ENCODE measurements at places on chromosomes 7 and 10.

DNA sequence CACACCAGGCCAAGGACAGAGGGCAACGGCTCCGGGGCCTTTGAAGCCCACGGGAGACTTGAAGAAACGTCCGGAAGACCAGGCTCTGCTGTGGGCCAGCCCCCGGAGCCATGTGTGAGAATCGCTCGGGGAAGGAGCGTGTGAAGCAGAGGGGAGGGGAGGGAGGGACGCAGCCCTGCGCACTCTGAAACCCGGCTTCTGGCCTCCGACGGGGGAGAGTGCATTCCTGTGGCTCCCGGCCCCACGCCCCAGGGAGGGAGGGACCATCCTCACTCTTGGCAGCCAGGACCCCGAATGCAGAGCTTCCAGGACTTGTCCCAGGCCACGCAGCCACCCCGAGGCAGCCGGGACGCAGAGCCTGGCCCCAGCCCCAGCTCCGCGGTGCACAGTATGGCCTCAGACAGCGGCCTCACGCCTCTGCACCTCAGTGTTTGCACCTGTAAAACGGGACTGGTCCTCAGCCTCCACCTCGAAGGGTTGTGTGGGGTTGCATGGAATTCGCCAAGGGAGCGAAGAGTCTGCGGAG lies 67.4 kb downstream of the PDGFA start:
- no peak for DNase-seq

DNA sequence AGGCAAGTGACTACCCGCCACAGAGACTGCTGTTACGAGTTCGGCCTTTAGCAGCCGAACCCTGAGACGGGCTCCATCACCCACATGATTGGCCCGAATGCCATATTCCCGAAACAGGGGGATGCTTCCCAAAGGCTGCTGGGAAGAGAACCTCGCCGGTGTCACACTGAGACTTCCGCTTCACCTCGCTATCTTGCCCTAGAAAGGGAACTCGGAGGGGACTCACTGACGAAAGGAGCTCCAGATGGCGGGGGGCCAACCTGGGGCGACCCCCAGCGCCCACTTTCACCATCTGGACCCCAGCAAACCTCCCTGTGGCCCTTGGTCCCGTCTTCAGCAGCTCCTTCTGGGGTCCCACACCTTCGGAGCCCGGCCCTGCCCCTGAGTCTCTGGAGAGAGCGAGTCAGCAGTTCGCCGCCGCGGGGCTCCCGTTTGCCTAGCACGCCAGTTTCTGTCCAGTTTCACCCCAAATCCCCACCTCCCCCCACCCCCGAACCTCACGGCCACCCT lies 529 bp downstream of the HPS1 start:
- DNase-seq: peak; percentile 53

- DNase-seq: no peak
These were observed 188.2 kb upstream of the MKLN1 start for GRCh38 chr7:131139462-131139861.

DNA sequence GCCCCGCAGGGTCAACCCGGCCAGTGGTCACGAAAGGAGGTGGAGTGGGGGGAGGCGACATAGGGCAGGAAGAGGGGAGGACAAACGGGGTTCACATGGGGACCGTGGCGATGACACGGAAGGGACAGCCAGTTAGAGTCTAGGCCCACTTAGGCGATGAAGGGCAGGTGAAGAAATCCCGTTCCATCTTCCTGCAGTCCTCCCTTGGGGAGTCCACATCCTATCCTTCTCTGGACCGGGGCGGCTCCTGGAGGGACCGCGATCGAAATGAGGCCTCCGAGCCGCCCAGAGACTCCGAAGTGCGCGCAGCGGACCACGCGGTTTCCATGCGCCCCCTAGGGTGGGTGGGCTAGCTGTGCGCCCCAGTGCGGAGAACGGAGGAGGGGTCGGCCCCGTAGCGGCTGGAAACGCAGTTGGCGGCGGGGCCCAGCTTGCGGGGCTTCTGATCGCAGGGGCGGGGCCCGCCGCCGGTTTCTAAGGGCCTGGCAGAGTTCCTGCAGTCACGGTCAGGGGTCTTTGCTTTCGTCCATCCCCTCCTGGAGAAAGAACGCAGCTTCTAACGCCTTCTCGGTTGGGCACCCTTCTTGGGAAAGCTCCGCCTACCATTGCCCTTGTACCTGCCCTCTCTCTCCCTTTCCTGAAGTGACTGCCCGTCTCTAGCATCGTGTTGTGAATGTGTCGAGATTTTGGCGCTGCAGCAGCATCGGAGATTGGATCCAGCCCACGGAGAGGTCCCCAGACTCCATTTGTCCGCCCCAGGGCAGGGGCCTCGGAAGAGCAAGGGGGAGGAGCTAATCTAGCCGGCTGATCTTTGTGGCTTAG lies 17.9 kb upstream of the TMEM225B start:
- no peak for DNase-seq

DNA sequence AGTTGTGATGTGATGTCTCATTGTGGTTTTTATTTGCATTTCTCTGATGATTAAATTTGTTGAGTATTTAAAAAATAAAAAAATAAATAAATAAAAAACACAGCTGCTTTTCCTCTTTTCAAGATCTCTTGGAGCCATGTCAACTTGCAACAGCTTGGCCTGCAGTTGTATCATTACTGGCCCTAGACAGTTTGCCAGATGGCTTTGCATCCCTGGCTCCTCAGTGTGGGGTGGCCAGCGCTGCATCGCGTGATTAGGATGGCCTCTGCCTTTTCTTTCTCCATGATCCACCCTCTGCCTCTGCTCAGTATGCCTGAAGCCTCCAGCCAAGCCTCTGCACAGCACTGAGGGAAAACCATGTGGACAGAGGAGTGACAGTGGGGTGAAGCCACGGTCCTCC lies 96.8 kb downstream of the PPP1R3C start:
- DNase-seq: no peak

DNA sequence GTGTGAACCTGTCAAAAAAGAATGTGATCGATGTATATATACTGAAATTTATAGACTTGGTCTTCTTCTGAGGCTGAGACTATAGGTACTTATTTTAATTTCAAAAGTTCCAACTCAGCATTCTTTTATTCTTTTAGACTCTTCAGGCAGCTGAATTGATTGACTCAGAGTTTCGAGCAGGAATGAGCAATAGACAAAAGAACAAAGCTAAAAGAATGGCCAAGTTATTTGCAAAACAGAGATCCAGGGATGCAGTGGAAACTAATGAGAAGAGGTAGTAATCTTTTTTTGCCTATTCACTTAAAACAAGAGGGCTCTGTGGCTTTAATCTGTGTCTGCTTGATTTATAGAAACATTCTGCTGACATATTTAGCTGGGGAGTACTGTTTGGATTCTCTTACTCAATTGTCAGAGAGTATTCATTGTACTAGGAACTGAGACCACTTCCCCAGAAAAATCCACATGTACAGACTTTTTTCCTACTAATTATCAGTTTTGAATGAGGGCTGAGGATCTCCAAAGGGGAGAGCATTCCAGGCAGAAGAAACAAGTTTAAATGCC lies 30.1 kb downstream of the BTAF1 start:
- no peak for DNase-seq

DNA sequence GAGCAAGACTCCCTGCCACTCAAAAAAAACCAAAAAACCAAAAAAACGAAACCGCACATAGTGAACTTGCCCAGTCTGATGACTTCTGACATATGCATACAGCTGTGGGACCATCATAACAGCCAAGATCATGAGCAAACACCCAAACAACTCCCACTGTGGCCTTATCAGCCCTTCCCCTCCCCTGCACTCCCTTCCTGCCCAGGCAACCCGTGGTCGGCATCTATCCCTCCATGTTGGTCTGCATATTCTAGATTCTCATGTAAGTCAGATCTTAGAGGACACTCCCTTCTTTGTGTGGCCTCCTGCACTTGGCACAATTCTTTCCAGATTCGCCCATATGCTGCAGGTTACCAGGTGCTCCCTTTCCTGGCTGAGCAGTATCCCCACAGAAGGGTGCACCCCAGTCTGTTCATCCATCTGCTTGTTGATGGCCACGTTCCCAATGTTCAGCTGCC lies 72.8 kb downstream of the GNA12 start:
- no peak for DNase-seq
